Omental fat pad (tissue), 4 donors: ENCODE measurements at places on chromosomes 12 and 14. TPM values are rescaled to one million over a fixed set of nuclear protein-coding genes. Genes with fewer than 3 reads are reported as not detected.

- no peak for DNase-seq
Measured at GRCh38 chr14:103348154-103348553, 14.1 kb downstream of the EIF5 start.

DNA sequence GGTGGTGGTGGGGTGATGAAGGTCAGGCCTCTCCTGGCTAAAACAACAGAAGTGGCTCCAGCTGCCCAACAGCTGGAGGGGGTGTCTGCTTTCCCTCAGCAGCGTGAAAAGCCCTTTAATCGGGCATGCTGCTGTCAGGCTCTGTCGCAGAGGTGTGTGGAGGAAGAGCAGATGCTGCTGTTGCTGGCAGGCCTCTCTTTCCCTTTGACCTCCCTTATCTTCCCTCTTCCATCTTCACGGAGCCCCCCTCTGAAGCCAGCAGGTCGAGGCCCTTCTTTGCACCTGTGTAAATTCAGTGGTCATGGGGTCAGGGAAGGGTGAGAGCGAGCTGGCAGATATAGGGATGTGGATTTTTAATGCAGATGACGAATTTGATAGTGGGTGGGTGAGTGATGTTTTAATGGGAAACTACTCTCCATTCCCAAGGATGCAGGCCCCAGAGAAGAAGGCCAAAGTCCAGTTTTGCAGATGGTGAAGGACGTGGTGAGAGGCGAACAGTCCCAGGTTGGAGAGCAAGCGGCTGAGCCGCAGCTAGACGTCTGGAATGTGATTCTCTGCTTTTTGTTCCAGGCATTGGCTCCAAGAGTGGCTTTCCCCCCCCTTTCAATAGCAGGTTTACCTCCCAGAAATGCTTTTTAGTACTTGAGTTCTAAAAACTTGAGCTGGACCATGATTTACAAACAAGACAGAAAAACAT is 64.0 kb downstream of the SMOC1 start:
- no peak for DNase-seq

- DNase-seq = no peak
Measured at GRCh38 chr12:94674835-94675234, 24.5 kb upstream of the TMCC3 start.

- no peak for DNase-seq
Measured at GRCh38 chr12:124551268-124552144, 15.9 kb downstream of the NCOR2 start.

- DNase-seq = no peak
Measured at GRCh38 chr12:132559652-132560363, 50.6 kb downstream of the LRCOL1 start.

Gene ERO1A
- 49.8 TPM for total RNA-seq

Gene KIF21A
- total RNA-seq = 22.5 TPM

Gene SYT10
- total RNA-seq = not detected
